AG10803 (cell line): ENCODE measurements at places on chromosomes 2 and 18.

GRCh38 chr2:55966401-55967118 is 43.0 kb upstream of the EFEMP1 start:
- DNase-seq: peak; percentile 21

DNA sequence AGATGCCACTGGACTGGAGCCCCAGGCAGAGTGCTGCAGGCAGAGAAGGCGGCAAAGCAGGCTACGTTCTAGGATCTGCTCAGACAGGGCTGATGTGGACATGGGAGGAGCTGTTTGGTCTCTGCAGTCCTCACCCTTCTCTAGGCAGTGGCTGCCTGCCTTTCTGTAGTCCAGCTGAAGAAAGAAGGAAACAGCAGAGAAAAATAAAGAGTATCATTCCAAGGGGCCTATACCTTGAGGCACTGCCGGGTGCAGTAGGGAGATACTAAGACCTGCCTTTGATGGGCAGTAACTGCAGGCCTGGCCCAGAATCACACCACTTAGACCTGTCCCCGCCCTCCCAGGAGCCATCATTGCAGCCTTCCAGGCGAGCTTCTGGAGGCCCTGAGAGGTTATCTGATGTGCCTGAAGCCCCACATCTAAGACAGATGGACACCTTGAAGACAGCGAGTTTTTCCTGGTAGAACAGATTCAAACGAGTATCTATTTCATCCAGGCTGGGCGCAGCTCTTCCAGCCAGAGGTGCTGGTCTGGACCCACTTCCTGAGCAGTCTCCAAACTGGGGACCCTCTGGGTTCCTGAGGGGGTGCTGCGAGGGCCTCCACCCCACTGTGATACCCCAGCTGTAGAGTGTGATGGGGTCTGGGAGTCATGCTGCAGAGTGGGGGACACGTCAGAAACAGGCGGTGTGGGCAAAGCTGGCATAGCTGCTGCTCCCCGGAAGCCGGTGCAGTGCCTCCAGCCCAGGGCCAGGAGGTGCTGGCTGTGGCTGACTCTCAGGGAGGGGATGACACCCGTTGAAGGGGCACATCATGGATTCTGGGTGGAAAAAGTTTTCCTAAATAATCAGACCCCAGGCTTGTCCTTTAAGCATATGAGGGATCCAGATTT is 87.3 kb upstream of the OTOS start:
- DNase-seq: no peak

GRCh38 chr2:55779459-55780421 is 86.1 kb upstream of the PNPT1 start:
- DNase-seq: peak; percentile 71

DNA sequence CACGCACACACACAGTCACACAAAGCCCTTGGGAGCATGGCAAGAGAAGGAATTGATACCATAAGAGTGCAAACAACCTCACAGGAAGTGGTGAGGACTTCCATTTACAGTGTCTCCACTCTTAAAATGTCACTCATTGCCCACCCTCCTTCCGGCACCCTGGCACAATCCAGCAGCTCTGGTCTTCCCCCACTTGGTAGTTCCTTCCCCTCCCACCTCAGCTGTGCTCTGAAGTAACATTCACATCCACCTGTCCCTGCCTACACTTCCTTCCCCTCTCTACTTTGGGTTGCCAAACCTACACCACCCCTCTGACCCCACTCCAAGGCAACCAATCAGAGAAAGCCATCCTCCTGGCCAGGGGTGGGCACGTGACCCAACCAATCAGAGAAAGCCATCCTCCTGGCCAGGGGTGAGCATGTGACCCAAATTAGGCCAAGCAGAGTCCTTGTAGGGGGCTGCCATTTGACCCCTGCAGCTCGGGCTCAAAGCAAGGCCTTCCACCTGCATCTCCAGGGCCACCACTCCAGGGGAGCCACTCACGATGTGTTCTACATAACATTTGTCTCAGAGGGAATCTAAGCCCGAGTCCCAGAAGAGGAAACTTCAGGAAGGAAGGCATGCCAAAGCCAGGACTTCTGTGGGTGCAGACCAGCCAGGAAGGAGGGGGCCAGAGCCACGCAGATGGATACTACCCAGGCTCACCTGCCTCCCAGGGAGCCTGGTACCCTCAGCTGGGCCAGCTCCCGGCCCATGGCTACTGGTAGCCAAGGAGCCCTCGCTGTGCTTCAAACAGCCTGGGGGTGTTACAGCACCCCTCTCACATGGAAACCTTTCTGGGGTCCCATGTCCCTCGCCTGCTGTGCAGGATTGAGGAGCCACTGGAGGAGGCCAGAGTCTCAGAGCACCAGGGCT is 21.2 kb downstream of the CYP26B1 start:
- no peak for DNase-seq
